ENCODE measurements at places on chromosomes 3 and 15. TPM values are rescaled to one million over a fixed set of nuclear protein-coding genes. Genes with fewer than 3 reads are reported as not detected.

GRCh38 chr3:18111796-18112232 is 313.3 kb downstream of the SATB1 start:
- no peak for DNase-seq

- DNase-seq: no peak
These were observed 8.6 kb downstream of the SEMA6D start for GRCh38 chr15:47725906-47726305.

Gene GASK1A
- under 0.01 TPM for total RNA-seq

Gene TUBGCP4
- 8.3 TPM for total RNA-seq

Measured in dermis microvascular lymphatic vessel endothelial cell (primary cell).